Cerebellar cortex (tissue), 1 donor: ENCODE measurements at places on chromosomes 12 and 14.

DNA sequence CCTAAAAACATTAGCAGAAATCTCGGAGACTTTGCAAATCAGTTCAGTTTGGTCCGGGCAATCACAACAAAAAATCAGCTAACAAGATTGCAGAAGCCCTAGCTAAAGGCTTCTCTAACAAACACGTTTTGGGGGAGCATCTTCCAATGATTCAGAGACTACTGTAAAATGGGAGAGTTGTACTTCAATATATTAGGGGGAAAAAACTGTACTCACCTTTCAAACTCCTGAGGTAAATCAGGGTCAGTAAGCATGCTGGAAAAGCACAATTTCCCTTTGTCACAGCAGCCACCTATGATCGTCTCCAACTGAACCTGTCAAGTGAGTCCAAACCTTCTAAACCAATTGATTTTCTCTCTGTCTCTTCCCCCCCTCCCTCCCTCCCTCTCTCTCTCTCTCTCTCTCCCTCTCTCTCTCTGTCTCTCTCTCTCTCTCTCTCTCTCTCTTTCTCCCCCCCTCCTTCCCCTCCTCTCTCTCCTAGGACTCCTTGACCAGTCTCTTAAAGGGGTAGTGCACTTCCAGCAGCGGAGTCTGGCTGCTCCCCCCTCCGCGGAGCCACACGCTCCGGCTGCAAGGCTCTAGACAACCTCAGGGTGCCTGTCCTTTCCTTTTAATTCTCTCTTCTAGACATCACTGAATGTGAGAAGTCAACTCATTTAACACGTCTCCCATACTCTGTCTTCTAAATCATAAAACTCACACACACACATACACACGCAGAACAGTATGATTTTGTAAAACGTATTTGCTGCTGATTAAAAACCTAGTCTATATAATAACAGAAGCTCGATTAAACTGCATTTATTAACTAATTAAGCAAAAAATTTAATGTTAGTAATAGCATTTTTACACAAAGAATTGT lies at the start of gene SOX5:
SOX5 (minus strand) TSS at position 323 of the 862 bp plus-strand sequence; CDS start at position 254, 69 bp downstream.
- peak; percentile 6 for DNase-seq

GRCh38 chr12:70449753-70450341 lies 83.8 kb downstream of the KCNMB4 start:
- DNase-seq, result no peak

DNA sequence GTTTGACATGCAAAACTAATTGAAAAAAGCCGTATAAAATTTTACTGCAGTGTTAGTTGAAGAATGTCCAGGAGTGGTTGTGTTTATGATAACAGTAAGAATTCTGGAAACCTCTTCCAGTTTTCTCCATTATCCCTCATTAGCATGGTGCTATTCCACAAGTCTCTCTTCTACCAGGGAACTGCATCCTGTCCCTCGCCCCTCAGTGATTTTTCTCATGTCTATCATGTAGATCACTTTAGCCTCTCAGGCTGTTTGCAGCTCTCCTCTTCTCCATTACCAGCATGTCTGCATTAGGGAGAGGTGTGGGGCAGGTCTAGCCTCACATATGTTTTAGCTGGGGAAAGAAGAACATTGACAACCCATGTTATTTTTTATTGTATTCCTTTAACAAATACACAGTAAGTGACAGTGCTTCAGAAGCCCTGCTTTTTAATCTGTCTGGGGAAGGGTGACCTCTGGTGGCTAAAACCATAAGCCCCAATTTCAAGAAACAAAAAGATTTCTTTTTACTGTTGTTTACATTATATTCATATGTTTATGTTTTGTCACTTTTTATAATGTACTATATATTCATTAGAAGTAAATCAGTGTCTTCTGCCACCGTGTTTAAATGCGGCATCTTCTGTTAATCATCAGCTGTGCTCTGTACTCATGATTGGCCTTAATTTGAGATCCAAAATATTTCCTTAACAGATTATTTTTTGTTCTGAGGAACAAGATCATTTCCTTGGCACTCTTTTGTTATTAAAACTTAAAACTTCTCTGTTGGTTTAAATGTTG lies 70.7 kb downstream of the RASSF8 start:
- DNase-seq, result peak; percentile 62

GRCh38 chr12:5898874-5899273 lies 46.2 kb downstream of the ANO2 start:
- DNase-seq, result no peak

GRCh38 chr12:113133666-113134065 lies 1.9 kb downstream of the RASAL1 start:
- DNase-seq, result no peak

- DNase-seq, result no peak
Observed at GRCh38 chr14:33692762-33693161, 258.1 kb downstream of the EGLN3 start.

GRCh38 chr12:109458771-109459208 lies 18.3 kb downstream of the KCTD10 start:
- DNase-seq, result no peak

DNA sequence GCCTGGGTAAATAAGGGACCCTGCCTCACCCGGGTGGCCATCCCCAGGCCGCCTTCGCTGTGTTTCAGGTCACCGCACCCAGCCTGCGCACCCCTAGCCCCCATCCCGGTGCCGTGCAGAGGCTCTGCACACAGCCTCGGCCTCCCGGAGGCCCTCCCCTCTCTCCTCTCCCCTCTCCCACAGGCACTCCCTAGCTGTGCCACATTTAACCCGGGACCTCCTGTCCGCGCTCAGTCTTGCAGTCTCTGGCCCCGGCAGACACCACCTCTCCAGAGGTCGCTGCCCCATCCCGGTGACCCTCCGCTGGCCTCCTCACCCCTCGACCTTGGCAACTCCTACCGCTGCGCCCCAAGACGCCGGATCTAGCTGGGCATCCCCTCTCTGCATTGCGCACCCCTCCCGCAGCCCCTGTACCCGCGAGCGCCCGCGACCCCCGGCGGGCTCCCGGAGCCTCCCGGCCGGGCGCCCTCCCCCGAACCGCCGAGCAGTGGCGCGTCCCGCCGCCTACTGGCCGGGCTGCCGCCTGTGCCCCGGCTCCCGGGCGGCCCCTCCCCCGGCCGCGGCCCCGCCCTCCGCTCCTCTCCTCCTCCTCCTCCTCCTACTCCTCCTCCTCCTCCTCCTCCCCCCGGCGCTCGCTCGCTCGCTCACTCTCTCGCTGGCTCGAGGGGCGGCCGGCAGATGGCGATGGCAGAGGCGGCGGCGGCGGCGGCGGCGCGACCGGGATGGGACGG lies 120.7 kb downstream of the AACS start:
- peak; percentile 72 for DNase-seq

DNA sequence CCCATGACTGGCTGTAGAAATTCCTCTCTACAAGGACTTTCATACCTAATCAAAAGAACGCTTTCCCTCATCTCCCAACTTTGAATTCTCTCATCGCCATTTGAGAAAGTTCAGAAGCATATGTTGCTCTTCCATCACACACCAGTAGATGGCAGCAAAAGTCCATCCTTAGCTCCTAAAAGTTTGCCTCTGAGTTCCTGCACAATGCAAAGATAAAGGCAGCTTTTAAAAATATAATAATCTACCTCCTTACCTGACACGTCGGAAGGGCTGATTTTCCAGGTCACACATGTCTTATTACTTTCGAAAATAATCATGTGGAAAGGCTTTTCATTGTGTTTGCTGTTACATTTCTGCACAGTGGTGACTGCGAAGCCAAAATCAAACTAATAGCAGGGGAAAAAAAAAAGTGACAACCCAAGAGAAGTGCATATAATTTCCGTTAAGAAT lies 456.7 kb upstream of the SEL1L start:
- peak; percentile 48 for DNase-seq

GRCh38 chr12:116384175-116384574 lies 106.7 kb upstream of the MED13L start:
- DNase-seq, result no peak

- peak; percentile 60 for DNase-seq
Observed at GRCh38 chr12:112116232-112117060, 7.9 kb upstream of the NAA25 start.

DNA sequence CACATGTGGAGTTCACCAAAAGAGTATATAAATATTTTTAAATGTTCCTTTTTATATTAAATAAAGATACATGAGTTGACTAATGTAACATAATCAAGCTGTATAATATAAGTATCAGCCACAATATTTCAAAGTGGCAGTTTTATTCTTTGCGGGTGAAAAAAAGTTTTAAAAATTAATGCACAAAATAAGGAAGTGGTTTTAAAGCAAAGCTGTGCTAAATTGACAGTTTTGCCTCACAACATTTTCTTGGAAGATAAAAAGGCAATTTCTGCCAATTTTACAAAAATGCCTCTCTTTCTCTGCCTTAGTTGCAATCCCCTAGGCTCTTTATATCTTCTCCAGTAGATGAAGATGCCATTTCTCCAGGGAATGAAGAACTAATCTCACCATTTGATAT lies 719.1 kb downstream of the C12orf50 start:
- DNase-seq, result no peak

DNA sequence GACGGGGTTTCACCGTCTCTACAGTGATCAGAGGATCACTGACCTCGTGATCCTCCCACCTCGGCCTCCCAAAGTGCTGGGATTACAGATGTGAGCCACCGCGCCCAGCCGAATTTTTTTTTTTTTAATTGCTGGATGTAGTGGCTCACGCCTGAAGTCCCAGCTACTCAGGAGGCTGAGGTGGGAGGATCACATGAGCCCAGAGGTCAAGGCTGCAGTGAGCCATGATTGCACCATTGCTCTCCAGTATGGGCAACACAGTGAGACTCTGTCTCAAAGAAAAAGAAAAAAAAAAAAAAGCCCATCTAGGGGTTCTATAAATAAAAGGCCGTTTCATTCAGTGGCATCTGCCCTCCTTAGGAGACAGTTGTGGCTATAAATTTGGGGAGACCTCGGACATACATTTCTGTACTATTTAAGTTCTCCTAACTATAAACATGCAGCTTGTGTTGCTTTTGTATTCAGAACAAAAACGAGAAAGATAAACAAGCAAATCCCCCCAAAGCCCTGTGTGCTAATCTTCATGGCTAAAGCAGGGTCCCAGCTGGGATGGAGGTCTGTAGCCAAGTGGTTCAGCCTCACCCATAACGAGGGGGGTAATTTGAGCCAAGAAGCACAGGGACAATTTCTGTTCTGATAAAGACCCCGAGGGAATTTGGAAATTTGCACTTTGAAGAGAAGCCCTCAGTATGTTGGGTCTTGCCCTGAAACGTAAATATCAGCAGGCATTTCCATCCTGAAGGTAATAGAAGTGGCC lies 35.0 kb upstream of the BCL7A start:
- DNase-seq, result no peak

GRCh38 chr12:44389896-44390295 lies 486.2 kb downstream of the NELL2 start:
- no peak for DNase-seq

DNA sequence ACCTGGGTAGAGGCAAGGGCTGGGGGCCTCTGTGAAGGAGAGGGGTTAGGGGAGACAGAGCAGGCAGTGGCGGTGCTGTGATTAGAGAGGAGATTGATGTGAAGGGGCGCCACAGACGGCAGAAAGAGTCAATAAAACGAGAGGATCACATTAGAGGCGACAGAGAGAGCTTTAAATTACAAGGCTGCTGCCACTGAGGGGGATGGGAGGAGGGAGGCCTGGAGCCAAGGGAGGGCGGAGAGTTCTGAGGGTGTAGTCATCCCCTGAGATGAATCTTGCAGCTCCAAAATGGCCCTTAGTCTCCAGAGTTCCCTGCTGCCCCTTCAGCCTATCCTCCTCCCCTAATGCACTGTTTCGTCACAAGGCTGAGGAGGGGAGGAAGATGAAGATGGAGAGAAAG lies 12.8 kb downstream of the ZFHX2 start:
- DNase-seq, result peak; percentile 76

GRCh38 chr14:50937325-50937724 lies 7.0 kb downstream of the PYGL start:
- no peak for DNase-seq

- no peak for DNase-seq
Observed at GRCh38 chr12:24363177-24363754, 413.8 kb upstream of the SOX5 start.

GRCh38 chr12:93009533-93009932 lies 80.4 kb upstream of the EEA1 start:
- no peak for DNase-seq

DNA sequence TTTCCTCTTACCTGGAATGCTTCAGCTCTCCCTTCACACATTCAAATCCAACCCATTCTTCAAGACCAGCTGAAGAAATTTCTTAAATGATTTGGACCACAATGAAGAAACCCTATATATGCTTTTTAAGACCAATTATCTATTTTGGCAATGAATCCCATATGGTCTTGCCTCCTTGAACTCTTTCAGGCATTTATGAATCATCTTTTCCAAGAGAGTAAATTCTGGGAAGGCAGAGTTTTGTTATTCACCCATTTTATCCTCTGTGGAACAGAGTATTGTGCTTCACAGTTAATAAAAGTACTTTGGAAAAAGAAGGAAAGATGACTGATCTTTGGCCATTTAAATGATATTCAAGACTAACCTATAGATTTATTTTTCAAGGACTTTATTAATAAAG lies 14.0 kb downstream of the GIT2 start:
- no peak for DNase-seq

- peak; percentile 75 for DNase-seq
Observed at GRCh38 chr14:54366736-54367735, 29.8 kb upstream of the CDKN3 start.

GRCh38 chr12:53585448-53586125 lies 40.6 kb downstream of the ATF7 start:
- peak; percentile 66 for DNase-seq

- DNase-seq, result no peak
Observed at GRCh38 chr14:95519699-95520098, 3.2 kb upstream of the SYNE3 start.

- no peak for DNase-seq
Observed at GRCh38 chr14:67881225-67881624, 61.6 kb downstream of the RAD51B start.

GRCh38 chr14:24578558-24578957 lies 2.5 kb upstream of the CTSG start:
- no peak for DNase-seq

- DNase-seq, result no peak
Observed at GRCh38 chr14:93146119-93146518, 30.4 kb upstream of the ITPK1 start.

DNA sequence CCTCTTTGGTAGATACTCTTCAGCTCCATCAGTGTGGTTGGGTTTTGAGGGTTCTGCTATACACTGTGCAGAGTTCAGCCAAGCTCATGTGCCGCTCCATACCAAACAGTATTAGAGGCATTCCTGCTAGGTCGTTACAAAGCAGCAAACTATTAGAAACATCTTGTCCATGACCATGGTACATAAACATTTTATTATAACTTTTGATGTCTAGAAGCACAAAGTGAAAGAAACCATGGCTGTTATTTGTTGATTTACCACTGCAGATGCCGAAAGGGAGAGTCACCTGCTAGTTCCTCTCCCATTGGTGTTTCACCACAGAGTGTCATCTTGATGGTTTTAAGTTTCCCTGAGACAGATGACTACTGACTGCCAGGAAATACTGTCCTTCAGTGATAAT lies 242.0 kb downstream of the ADAMTS20 start:
- no peak for DNase-seq

GRCh38 chr14:24920265-24921075 lies 129.5 kb downstream of the STXBP6 start:
- no peak for DNase-seq

- no peak for DNase-seq
Observed at GRCh38 chr14:25001156-25001555, 48.8 kb downstream of the STXBP6 start.
